ENCODE measurements at places on chromosomes 16 and 17.

DNA sequence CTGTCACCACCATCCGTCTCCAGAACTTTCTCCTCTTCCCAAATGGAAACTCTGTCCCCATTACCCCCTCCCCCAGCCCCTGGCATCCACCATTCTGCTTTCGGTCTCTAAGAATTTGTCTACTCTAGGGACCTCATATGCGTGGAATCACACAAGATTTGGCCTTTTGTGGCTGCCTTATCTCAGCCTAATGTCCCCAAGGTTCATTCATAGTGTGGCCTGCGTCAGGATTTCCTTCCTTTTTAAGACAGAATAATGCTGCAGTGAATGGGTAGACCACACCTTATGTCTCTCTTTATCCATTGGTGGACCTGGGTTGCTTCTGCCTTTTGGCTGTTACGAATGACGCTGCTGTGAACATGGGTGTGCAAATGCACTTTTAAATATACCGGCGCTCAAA lies 139.7 kb upstream of the PLCG2 start:
- no peak for DNase-seq

- no peak for DNase-seq
These were observed 6.2 kb downstream of the SHBG start for GRCh38 chr17:7636163-7636562.

- no peak for DNase-seq
These were observed 11.1 kb downstream of the USP36 start for GRCh38 chr17:78829477-78829876.

DNA sequence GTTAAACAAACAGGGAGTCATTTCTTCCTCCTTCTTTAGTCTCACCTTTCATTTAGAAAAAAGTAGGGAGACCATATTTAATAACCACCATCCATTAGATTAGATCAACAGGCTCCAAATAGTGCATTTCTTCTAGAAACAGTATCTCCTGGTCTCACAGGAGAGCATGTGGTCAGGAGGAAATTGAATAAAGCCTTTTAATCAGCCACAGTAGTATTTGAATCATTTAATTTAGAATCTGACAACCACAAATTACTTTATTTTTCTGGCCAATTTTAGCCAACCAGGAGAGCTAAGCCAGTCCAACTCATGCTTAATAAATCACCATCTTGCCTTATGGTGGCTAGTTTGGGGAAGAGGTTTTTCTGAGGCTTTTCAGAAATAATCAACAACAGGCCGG lies 26.3 kb upstream of the ZFP90 start:
- no peak for DNase-seq

DNA sequence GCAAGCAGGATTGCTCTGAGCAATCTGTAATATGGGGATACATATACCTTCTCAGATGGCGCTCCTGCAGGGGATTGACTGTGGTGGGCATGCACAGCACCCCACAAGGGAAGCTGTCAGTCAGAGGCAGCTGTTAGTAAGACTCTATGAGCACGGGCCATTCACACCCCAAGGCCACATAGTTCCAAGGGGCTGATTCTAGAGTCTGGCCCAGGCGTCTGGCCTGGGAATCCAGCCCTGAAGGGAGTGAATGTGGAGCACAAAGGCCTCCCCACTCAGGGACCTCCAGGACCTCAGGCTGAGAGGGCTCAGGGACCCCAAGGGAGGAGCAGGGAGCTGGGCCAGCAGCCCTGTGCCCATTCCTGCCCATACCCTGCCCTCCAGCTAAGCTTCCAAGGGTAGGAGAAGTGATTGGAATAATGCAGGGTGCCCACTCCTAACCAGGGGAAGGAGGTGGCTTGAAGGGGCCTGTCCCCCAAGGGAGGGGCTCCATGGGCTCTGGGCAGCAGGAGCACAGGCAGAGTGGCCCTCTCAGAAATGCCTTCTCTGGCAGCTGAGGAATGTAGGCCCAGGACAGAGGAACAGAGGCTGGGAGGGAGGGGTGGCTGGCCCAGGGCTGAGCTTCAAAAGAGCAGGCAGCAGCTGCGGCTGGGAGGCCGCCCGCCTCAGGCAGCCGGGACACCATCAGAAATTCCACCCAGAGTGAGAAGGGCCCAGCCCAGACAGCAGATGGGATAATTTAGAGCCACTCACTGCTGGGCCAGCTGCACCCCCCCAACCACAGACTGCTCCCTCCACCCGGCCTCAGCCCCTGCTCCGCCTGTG lies 48.9 kb upstream of the MRPS23 start:
- peak; percentile 85 for DNase-seq

GRCh38 chr16:17227278-17227677 lies 243.5 kb downstream of the XYLT1 start:
- no peak for DNase-seq

GRCh38 chr16:10156099-10156498 lies 26.1 kb downstream of the GRIN2A start:
- DNase-seq: no peak

GRCh38 chr17:9054126-9054975 lies 33.0 kb downstream of the NTN1 start:
- DNase-seq: no peak

- DNase-seq: no peak
These were observed 37.8 kb downstream of the CYB5D2 start for GRCh38 chr17:4180791-4181190.

- no peak for DNase-seq
These were observed 3.0 kb upstream of the RCVRN start for GRCh38 chr17:9907883-9908648.

DNA sequence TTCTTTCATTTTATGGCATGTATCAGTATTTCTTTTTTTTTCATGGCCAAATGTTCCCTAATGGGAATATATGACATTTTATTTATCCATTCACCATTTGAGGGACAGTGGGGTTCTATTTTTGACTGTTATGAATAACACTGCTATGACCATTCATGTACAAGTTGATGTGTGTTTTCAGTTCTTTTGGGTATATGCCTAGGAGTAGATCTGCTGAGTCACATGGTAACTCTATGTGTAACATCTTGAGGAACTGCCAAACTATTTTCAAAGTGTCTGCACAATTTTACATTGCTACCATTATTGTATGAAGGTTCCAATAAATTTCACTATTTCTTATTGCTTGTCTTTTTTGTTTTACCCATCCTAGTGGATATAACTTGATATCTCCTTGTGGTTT lies 223.0 kb downstream of the TANC2 start:
- no peak for DNase-seq

DNA sequence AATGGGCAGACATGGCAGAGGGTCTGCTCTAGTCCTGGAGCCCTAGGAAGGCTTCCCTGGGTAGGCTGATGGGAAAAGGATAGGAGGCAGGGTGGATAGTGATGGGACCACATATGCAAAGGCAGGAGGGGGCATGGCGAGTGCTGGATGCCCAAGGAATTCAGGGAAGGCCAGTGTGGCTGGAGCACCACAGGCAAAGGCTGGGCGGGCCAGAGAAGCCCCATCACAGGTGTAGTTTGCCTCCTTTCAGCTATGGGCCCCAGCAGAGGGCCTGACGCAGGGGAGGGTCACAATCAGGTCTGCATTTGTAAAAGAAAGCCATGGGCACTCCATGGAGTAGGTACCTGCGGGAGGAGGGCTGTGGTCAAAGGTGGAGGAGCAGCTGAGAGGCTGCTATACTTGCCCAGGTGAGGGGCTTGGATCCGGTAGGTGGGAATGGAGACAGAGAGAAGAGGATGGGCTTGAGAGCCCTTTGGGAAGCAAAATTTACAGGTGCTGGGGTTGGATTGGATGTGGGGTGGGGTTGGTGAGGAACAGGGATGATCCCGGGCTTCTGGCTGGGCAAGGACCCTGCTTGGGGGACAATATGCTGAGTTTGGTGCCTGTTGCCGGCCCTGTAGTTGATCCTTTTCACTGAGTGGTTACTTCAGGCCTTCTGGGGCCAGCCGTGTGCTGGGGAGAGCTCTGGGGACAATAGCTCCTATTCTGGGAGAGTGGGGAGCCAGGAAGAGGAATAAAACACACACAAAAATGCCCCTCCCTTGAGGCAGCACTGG lies 6.5 kb upstream of the COL1A1 start:
- no peak for DNase-seq

GRCh38 chr16:73171380-73171779 lies 123.5 kb upstream of the ZFHX3 start:
- DNase-seq: no peak
